ENCODE measurements at places on chromosomes 11 and 22.

DNA sequence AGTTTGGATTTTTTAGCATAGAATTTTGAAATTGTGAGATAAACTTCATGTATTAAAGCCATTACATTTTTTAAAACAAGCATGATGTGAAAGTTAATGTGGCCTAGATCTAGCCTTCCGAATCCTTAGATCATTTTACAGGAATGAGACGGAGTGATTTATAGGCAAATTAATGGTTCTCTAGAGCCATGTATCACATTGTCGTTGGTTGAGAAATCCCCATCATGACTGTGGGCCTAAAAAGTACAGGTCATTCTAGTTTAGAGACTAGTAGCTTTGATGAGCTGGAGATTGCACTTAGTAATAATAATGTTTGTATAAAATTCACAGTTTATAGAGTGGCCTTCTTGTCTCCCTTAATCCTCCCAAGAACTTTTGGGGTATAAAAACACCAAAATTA is 7.1 kb downstream of the EWSR1 start:
- DNase-seq = no peak

GRCh38 chr11:117927926-117928325 is 1.3 kb downstream of the TMPRSS13 start:
- no peak for DNase-seq

DNA sequence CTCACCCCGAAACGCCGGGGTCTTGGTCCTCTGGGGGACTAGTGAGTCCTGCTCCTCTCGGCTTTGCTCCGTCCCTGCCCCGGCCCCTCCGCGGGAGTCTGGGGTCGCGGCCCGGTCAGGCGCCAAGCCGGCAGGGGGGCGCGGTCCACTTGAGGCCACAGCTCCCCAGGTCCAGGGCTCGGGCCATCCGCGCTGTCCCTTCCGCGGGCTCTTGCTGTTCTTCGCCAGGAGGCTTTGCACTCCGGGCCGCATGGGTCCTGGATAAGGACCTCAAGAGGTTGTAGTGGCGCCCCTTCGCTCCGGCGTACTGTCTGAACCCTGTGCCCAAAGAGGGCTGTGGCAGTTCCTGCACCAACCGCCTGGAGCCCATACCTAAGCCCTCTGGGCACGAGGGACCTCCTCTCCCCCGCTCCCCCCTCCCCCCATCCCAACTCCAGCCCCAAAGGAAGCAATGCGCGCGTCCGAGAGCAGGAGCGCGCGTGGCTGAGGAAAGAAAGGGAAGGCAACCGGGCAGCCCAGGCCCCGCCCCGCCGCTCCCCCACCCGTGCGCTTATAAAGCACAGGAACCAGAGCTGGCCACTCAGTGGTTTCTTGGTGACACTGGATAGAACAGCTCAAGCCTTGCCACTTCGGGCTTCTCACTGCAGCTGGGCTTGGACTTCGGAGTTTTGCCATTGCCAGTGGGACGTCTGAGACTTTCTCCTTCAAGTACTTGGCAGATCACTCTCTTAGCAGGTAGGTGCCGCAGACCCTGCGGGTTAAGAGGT is at the start of gene ADM:
Gene ADM, plus strand, starts transcription at position 579 of the 767 bp plus-strand sequence. CDS start 628 bp downstream, outside the sequence.
- DNase-seq = peak; percentile 82

DNA sequence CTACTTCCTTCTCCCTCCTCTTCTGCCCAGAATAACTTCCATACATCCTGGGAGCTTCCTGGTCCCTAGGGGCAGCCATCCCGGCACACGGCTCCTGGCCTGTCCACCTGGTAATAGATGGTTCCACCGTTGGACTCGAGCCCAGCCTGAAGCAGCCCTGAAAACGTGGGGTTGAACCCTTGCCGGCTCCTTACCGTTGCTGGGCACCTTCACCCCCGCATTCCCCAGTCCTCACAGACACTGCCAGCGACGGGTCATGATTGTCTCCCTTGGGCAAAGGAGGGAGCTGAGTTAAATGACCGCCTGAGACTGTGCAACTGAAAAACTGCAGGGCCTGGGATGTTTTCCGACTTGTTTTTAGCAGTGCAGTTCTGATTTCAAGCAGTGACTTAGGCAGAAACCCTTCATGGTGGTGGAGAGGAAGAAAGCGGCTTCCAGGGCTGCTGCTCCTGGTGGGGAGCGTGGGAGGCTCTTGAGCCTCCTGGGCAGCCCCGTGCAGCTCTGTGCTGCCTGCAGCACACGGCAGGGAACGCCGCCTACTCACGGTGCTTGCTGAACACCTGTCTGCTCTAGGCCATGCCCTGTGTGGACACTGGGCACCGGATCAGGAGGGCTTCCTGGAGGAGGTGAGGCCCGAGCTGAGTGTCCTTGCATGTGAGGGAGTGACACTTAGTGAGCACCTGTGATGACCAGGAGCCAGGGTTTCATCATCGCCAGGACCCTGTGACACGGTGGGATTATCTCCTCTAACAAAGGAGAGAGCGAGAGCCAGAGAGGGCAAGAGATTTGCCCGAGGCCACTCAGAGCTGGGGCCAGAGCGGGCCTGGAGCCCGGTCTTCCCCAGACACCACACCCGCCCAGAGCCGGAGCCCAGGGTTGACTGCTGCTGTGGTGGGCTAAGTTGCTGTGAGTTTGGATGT is 77.4 kb downstream of the FBLN1 start:
- DNase-seq = no peak

DNA sequence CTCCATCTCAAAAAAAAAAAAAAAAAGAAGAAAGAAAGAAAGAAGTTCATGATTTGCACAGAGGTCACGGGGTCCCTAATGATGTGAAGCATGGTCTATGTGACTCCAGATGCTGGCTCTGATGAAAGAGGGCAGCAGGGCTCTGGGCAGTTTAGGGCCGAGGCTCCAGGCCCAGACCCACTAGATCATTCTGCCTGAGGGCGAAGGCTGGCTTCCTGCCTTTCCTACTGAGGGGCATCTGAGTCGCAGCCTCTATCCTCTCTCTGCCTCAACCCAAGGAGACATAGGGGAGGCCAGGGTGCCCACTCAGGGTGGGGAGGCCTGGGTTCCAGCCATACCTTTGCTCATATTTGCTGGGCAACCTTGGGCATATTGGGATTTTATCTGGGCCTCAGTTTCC is 4.8 kb downstream of the SLC35E4 start:
- DNase-seq = no peak

DNA sequence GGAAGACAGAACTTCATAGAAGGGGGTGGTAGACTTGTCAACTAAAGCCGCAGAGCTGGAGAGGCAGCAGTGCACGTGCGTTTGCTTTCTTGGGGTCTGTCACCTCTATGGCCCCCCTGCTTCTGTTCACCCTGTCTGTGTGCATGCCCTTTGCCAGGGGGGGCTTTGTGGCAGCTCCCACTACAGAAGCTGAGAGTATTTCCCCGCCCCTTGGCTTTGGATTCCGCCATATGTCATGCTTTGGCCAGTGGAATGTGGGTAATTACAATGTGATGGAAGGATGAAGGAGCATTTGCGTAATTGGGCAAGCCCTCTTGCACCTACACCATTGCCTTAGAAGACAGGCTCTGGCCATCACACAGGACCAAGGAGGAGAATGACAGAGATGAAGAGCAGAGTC is 153.0 kb downstream of the MPPED1 start:
- no peak for DNase-seq

DNA sequence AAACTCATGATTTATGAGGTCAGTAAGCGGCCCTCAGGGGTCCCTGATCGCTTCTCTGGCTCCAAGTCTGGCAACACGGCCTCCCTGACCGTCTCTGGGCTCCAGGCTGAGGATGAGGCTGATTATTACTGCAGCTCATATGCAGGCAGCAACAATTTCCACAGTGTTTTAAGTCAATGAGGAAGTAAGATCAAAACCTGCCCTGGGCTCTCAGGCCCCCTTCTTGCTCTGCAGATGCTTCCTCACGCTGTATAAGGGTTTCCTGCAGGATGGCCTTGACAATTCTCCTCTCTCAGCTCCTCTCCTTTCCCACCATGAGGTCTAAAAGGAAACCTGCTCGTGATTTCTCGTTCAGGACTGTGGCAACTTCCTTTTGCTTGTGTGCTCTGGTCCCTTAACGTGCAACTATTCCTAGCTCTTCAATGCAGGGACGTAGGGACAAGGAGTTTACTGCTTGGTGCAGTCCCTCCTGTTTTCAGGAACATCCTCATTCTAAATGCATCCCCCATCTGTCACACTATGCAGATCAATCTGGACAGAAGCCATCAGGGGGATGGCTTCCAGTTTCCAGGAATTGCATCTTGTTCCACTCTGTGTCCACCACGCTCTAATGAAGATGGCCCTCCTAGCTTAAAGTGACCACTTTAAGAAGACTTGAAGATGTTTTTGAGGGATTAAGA is 64.3 kb upstream of the IGLL5 start:
- DNase-seq = no peak

GRCh38 chr22:37218399-37218770 is 6.1 kb upstream of the SSTR3 start:
- no peak for DNase-seq

DNA sequence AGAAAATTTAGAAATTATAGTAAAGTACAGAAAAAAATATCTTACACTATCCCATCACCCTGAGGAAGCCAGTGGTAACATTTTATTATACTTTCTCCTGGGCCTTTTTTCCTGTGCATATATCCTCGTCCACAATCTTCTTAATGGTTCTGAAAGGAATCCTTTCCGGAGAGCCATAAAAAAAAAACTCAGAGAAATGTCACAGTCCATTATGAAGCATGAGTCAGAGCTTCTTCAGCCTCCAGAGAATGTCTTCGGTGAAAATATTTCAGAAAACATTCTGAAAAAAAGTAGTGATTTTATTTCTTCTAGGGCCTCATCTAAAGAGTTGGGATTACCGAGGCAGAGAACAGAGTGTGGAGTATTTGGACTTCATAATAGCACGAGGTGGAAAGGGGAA is 163.4 kb downstream of the INSC start:
- no peak for DNase-seq

DNA sequence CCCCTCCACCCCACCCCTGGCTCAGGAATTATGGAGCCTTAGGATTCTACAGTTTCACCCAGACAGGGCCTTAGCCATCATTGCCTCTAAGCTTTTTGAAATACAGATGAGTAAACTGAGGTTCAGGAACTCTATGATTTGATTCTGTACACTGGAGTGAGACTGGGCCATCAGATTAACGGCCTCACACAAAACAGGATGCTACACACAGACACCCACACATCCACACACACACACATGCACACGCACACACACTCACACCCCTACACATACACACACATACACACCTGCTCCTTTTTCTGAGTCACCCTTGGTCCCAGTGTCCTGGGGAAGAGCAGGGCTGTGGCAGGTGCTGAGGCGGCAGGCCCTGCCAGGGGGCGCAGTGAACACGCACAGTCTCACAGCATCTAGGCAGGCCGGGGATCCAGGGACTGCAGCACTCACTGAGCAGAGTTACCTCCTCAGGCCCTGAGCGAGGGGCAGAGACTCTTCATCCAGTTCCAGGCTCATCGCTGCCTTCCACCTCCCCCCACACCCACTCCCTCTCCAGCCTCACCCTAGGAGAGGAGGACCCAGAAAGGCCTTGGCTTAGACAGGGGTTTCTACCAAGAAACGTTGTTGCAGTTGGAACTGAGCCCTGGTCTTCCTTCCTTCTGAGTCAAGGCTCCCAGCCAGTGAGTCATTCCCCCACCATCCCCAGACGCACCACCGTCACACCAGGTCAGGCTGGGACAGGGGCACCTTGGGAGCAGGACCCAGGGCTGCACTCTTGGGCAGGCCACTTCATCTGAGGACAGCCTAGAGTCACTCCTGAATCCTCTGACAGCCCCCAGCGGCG is 89.8 kb upstream of the PARVA start:
- no peak for DNase-seq

- DNase-seq = no peak
These were observed 31.8 kb upstream of the HSPA8 start for GRCh38 chr11:123093739-123094138.

GRCh38 chr11:1655168-1656060 is 25.8 kb downstream of the KRTAP5-5 start:
- DNase-seq = no peak

DNA sequence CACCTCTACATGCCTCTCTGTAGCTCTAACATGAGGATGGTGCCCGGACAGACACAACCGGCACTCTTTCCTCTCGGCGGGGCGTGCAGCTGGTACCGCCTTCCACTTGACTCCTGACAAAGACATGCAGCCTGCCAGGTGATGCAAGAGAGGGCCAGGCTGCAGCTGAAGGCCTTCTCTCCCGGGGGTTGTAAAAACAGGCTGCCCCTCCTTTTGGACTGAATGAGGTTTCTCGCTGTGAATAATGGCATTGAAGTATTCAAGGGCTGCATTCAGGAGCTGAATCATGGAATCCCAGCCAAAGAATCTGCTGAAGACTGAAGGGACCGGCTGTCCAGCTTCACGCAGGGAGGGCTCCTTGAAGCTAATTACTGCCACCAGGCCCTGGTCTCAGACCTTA is 110.9 kb downstream of the GALNT18 start:
- DNase-seq = no peak

DNA sequence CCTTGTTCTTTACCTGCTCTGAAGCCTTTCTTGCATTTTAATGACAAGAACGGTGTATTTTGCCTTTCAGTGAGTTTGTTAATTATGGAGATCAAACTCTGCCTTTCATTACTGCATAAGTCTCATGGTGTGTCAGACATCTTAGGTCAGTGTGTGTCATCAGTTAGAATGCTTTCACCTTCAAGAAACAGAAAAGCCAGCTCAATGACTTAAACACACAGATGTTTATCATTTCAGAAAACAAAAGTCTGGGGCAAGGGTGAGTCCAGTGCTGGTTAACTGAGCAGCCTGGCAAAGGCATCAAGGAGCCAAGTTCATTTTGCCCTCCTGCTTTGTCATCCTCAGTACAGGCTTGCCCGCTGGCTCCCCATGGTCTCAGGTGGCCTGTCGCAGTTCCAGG is 54.5 kb downstream of the PACS1 start:
- DNase-seq = no peak

DNA sequence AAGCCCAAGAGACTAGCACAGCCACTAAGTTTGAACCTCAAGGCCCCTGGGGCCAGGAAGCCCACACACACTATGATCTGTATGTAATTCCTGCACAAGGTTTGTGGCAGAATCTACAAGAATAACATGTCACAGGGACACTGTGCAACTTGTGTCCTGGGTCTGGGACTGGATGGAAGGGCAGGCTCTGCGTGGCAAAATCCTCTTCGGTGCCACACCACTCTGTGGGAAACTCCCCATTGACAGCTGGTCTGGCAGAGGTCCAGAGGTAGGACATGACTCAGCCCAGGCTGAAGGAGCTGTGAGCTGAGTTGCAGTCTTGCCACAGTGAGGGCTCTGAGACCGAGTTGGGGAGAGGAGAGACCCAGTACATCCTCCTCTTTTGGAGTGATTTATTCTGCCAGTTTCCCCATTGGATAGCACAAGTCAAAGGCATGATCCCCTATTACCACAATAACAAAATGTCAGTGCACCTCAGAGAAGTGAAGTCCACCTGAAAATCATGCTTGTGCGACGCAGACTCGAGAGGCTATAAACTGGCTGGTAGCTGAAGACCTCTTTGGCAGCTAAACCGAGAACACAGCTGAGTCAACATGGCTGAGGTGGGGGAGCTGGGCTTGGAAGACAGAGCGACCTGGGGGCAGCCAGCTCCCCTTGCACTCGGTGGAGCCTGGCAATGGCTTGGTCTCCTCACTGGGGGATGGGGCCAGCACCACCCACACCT is 23.3 kb upstream of the SERPIND1 start:
- DNase-seq = no peak
